GM06990 (cell line): ENCODE measurements at places on chromosomes 12 and 14.
A peak's percentile ranks its signal among the peaks of the same experiment; 100 is the strongest.

DNA sequence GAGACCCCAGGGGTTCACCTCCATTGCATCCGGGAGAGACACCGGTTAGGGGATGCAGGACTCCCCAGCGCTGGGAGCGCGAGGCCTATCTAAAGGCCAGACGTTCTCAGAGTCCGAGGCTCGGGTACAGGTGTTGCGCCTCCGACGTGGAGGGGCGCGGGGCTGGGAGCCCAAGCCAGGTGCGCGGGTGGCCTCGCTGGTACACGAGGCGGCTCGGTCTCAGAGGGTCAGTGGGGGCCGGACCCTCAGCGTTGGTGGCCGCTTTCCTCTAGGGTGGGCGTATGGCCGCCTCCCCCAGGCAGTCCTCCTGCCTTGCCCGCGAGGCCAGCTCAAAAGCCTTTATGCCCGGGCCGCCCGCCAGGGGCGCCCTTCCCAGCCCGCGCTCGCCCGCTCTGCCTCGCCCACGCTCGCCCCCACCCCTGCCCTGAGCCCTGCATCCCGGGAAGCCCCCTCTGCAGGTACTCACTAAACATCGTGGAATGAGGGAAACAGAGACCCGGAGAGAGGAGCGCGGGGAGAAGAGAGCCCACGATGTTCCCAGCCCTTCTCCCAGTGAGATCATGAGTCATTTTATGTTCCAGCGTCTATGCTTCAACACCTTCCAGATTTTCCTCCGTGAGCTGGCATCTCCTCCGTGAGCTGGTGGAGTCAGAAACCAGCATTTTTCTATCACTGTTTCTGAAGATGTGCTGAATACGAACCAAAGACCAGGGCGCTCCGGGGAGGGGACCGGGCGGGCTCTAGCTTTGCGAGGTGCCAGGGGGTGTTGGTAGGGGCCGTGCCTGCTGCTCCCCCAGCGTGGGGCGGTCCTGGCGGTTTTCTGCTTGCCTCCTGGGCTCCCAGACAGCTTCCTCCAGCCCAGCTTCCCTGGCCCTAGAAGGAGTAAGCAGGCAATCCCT, 73.8 kb downstream of the DIO3 start:
- no peak for DNase-seq

DNA sequence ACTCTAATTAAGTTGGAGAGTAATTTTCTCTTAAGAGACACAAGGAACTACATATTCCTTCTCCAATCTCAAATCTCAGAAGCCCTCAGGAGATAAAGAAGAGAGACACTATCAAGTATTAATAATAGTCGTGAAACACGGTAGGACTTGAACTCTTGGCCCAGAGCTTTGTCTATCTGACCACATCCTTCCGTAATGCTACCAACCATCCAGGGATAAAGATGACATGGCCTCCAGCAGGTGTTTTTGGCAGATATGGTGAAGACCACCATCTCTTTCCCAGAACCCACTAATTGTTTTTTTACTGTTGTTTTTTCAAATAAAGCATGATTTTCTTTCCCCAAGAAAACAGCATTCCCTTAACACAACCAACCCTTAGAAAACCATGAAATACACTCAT, 3.4 kb downstream of the ZNF384 start:
- no peak for DNase-seq

DNA sequence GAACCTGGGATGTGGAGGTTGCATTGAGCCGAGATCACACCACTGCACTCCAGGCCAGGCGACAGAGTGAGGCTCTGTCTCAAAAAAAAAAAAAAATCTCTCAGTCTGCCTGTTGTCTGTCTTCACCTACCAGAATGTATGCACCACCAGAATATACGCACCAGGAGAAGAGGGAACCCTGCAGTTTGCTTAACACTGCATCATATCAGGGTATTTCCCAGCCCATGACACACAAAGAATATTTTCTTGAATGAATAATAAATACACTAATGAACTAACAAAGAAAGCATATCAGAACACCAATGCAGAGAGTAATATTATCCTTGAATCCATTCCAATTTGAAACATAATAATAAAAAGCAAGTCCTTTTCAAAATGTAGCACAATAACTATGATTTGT, 44.2 kb upstream of the FOXN3 start:
- DNase-seq: no peak

DNA sequence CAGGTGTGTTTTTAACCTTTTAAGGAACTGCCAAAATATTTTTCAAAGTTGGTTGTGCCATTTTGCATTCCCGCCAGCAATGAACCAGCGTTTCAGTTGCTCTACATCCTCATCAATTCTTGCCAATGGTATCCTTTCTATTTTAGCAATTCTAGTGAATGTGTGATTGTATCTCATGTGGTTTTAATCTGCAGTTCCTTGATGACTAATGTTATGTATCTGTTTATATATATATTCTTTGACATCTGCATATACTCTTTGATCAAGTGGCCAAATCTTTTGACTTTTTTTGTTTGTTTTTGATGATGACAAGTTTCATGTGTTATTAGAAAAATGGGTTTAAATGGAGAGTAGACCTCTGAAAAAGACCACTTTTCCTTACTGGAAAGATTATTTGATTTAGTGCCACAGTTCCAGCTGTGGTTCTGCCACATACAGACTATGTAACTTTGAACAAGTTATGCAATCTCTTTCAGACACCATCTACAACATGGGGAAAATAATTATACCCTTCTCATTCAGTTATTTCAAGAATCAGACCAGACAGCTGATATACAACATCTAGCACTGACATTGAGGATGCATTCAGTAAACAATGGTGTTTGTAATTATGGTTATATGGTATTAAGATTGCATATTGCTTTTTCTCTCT, 146.3 kb upstream of the CNOT2 start:
- DNase-seq: no peak

GRCh38 chr14:58659846-58660245, 22.1 kb downstream of the DACT1 start:
- no peak for DNase-seq

- no peak for DNase-seq
These were observed 905.1 kb downstream of the GALC start for GRCh38 chr14:87087881-87088280.

- DNase-seq: no peak
These were observed 12.1 kb downstream of the CSRP2 start for GRCh38 chr12:76866726-76867125.

GRCh38 chr12:27953817-27954216, 18.7 kb downstream of the PTHLH start:
- no peak for DNase-seq

DNA sequence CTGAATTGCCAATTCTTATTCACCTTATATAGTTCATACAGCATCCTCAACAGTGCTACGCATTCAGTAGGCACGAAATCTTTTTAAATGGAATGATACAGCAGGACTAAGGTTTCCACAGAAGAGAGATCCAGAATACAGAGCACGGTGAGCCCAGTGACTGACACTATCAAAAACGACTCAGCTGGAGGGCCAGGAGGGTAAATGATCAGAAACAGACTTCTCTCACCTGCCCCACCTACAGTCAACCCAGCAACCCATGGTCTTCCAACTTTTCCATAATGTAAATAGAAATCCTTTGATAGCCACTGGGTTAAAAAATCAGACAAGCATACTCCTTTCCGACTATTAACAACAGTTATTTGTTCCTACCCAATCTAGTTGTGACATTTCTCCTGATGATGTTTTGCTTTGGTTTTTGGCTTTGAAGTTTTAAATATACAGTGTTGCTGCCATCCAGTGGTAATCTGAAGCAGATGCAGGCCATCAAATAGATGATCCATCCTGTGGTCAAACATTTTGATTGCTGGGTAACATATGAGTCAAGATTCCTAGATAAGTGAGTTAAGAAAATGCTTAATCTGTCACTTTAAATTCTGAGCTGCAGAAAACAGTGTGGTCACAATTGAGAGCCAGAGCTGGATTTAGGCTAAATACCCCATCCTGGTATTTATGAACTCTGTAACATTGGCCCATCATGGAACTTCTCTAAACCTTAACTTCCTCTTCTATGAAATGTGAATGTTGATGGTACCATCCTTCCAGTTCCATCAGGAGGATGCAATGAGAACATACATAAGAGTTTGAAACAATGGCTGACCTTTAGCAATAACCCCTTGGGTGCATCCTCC, 42.0 kb downstream of the GPHB5 start:
- DNase-seq: no peak

DNA sequence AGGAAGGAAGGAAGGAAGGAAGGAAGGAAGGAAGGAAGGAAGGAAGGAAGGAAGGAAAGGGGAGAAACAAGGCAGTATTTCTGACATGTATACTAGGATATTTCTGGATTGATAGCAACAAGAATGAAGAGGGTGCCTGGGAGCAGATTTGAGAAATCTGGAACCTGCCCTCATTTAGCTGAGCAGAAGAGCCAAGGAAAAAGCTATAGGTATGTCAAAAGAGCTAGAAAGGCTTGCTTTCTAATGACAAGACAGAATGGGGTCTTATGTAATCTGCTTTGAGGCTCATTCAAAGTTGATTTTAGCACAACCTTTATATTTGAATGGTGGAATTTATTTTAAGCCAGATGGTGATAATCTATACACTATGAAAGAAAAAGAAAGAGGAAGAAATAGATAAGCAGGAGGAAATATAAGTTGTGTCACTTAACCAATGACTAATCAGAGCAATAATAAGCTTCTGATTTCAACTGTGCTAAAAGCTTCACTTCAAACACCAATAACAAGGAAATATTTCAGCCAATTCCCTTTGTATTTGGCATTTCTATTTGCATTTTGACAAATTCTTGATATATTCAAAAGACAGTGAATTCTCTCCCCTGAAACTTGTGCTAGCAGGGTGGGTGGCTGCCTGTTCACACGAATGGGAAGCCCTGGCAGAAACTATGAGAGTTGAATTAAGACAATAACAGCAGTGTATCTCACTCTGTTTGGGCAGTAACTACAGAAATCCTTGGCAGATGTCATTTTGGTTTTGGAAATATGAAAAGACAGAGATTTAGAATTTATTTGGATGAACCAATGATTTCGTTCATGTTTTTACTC, 76.3 kb upstream of the FLRT2 start:
- no peak for DNase-seq

- no peak for DNase-seq
These were observed 267.0 kb downstream of the CPNE8 start for GRCh38 chr12:38638401-38638800.

GRCh38 chr14:76793956-76794355, 18.7 kb downstream of the ANGEL1 start:
- no peak for DNase-seq

- DNase-seq: no peak
These were observed 89.6 kb downstream of the C12orf75 start for GRCh38 chr12:105420046-105420445.

- no peak for DNase-seq
These were observed 89.2 kb upstream of the TMEM260 start for GRCh38 chr14:56490379-56490778.

DNA sequence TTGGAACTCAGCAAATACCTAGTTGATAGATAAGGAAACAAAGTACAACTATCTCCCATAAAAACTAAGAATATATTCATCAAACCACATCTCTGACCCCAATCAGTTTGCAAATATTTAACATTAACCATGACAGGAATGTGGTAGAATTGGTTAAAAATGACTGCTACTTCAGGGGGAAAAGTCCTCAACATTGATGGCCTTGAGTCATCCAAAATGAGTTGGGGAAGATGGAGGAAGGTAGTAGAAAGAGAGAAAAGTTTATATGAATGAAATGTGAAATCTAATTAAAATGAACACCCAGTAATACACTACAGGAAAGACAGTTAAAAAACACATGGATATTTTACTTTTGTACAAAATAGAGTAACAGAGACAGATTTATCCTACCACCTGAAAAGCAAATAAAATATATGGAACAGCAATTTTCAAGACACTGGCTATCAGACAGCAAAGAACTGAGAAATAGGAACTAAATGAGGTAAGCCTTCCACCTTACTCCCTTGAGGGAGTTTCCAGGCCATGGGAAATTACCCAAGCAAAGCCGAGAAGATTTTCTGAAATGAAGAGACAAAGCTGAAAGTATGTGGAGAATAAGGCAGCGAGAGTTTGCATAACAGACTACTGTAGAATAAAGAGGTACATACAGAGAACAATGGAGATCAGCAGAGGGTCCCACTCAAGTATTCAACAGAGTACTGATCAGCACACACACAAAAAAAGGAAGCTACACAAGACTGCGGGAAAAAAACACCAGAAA, 49.6 kb downstream of the TC2N start:
- DNase-seq: peak; percentile 18

GRCh38 chr14:55212634-55213033, 21.2 kb upstream of the DLGAP5 start:
- DNase-seq: no peak

- DNase-seq: peak; percentile 54
These were observed 26.0 kb upstream of the PTGR2 start for GRCh38 chr14:73825551-73826188.

DNA sequence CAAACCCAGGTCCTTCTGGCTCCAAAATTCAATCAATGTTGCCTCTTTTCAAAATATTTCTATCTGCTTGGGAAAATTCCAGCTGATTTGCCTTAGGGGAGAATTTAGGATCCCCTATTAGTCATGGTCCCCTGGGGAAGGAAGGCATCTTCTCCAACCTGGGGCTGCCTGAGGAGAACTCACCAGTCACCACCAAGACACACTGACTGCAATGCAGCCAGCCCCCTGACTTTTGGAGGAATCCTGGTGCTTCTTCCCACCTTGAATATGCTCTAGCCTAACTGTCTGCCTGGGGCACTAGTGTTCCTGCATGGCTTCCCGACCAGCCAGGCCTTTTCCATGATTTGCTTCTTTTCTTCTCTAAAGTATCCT, 71.8 kb upstream of the BCL2L14 start:
- DNase-seq: no peak

- no peak for DNase-seq
These were observed 96.8 kb upstream of the MDM1 start for GRCh38 chr12:68428724-68429501.

DNA sequence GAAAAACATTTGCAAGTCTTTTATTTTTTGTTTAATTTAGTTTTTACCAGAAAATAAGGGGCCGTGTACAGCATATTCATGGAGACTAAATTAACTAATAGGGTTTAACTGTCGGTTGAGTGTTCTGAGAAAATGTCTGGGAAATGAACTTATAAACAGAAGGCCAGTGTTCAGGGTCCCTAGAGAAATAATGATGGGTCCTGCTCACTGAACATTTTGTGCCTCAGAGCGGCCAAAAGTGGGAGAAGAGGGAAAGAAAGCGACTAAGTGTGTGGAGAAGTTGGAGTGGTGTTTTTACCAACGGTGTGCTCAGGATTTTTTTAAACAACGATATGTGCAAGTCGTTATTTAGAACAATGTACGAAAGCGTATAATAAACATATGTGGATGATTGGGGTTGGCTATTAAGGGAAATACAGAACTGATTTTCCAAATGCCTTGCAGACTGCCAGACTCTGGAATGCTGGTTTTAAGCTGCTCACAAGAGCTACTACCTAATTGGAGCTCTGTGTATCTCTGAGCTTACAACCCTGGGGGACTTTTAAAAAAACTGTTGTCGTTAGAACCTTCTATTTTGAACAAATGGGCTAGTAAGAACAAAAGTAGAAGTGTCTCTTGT, 166.7 kb downstream of the SLC38A4 start:
- no peak for DNase-seq

- no peak for DNase-seq
These were observed 209.8 kb downstream of the BCL11B start for GRCh38 chr14:99062216-99062615.

- DNase-seq: no peak
These were observed at the start of gene CMTM5 for GRCh38 chr14:23376482-23377197. TSS of gene CMTM5 (plus strand) at chr14:23377046. CDS start at chr14:23377252, 206 bp downstream.

- no peak for DNase-seq
These were observed 24.8 kb downstream of the ATF7 start for GRCh38 chr12:53601296-53601847.
